ENCODE measurements at places on chromosomes 16 and 17. TPM values are rescaled to one million over a fixed set of nuclear protein-coding genes. Genes with fewer than 3 reads are reported as not detected.

The IRX6 gene
- total RNA-seq: not detected

The DLX4 gene
- total RNA-seq: not detected

The MSLN gene
- total RNA-seq: not detected

DNA sequence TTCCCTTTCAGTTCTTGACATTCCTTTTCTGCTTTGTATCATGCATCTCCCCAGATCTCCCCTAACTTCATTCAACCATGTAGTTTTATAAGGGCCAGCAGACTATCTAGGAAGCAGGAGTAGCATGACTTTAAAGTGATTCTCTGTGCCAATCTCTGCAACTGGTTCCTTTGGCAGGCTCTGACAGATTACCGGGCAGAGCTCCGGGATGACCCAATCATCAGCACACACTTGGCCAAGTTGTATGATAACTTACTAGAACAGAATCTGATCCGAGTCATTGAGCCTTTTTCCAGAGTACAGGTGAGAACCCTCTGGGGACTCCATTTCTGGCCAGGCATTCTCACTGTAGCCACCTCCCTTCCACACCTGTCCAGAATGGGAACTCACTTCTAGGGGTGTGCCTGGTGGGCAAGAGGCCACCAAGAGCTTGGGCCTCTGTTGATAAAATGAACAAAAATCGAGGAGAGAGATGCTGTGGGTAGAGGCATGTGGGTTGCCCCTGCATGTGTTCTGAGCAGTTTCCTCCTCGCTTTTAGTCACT is 7.6 kb upstream of the CDK5R1 start:
- DNase-seq: no peak

GRCh38 chr17:13140750-13141149 is 122.9 kb upstream of the ELAC2 start:
- no peak for DNase-seq

DNA sequence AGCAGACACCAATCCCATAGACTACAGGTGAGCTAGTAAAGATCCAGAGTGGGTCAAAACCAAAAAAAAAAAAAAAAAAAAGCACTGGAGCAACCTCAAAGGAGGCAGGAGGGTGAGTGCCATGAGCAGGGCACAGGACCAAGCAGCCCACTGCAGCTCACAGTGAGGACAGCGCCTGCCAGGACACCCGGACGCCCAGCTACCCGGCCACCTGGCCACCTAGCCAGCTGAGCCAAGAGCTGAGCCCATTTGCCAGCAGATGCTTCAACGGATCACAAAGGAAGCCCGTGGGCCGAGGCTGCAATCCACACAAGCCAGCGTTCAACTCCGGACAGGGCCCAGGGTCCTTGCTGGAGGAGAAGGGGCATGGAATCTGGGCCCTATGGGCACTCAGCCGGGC is 15.1 kb downstream of the AXIN1 start:
- no peak for DNase-seq

DNA sequence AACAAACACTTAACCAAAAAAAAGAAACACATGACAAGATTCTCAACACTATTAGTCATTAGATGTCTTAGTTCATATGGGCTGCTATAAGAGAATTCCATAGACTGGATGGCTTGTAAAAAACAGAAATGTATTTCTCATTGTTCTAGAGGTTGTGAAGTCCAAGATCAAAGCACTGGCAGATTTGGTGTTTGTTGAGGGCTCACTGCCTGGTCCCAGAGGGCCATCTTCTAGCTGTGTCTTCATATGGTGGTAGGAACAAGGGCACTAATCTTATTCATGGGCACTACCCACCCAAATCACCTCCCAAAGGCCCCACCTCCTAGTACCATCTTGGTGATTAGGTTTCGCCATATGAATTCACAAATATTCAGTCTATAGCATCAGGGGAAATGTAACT is 162.5 kb upstream of the SDK2 start:
- no peak for DNase-seq

DNA sequence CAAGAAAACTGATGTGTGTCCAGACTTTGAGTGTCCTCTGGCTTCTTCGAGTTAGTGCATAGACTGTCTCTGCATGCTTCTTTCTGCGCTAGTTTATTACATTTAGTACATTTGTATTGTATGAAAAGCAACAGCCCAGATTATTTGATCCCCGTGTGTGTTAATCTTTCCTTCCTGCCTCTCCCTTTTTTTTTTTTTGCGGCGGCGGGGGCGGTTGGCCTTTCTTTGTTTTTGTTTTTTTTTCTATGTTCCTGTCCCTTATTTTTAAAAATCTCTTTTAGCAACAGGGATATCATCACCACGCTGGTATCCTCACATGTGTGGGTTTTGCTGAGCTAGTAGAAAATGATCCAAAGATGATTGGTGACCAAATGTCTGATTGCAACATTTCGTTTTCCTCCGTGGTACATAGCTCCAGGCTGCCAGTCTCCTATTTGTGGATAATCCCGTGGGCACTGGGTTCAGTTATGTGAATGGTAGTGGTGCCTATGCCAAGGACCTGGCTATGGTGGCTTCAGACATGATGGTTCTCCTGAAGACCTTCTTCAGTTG is 9.4 kb downstream of the SCPEP1 start:
- no peak for DNase-seq

GRCh38 chr16:50584033-50584722 is 36.0 kb downstream of the NKD1 start:
- DNase-seq: no peak

Data from thoracic aorta (tissue), 2 donors.